DND-41 (cell line): ENCODE measurements at places on chromosomes 3 and 15.

GRCh38 chr3:171293142-171293782, 166.9 kb downstream of the TNIK start:
- H3K4me3 ChIP-seq: no peak overlapping the region
- no peaks in the 10 kb centered on the region for H3K36me3 ChIP-seq
- no peaks in the 10 kb centered on the region for H3K27me3 ChIP-seq
- no peaks in the 10 kb centered on the region for H3K4me1 ChIP-seq
- H3K27ac ChIP-seq: no peak overlapping the region

GRCh38 chr15:99702895-99703602, 30.2 kb downstream of the LYSMD4 start:
- H3K4me1 ChIP-seq: peaks cover 25% of the 10 kb centered on the region
- H3K36me3 ChIP-seq: peaks cover 19% of the 10 kb centered on the region
- no peak overlapping the region for H3K4me3 ChIP-seq
- peak overlapping the region; percentile 54 for H3K27ac ChIP-seq
- no peaks in the 10 kb centered on the region for H3K27me3 ChIP-seq
- no peak for DNase-seq

DNA sequence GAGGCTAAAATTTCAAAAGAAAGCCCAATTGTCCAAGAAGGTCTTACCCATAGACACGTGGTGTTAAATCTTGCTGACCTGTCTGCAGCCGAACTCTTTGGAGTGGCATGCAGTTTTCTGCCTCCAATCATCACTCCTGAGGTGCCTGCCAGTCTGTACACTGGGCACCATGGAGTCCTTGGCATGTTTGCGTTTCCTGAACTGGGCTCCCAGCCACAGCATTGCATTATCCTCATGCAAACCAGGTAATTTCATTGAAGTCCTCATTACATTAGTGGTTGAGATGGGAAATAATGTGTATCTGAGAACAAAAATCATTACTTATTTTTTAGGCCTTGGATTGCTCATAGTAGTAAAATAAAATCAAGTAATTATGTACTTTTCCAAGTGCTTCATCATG, 152.3 kb downstream of the AKAP13 start:
- DNase-seq: no peak
- no peak overlapping the region for H3K27ac ChIP-seq
- H3K36me3 ChIP-seq: no peaks in the 10 kb centered on the region; the same call in 1 of the 2 replicates
- no peaks in the 10 kb centered on the region for H3K27me3 ChIP-seq

GRCh38 chr3:160224256-160224655, 966 bp upstream of the C3orf80 start:
- no peak overlapping the region for H3K4me3 ChIP-seq
- DNase-seq: no peak
- peaks cover 12% of the 10 kb centered on the region for H3K27me3 ChIP-seq
- no peaks in the 10 kb centered on the region for H3K4me1 ChIP-seq
- H3K27ac ChIP-seq: no peak overlapping the region

- H3K4me3 ChIP-seq: no peak overlapping the region
- no peak for DNase-seq
- no peaks in the 10 kb centered on the region for H3K27me3 ChIP-seq
- no peaks in the 10 kb centered on the region for H3K4me1 ChIP-seq
Observed at GRCh38 chr3:147775411-147775810, 366.2 kb downstream of the ZIC1 start.

DNA sequence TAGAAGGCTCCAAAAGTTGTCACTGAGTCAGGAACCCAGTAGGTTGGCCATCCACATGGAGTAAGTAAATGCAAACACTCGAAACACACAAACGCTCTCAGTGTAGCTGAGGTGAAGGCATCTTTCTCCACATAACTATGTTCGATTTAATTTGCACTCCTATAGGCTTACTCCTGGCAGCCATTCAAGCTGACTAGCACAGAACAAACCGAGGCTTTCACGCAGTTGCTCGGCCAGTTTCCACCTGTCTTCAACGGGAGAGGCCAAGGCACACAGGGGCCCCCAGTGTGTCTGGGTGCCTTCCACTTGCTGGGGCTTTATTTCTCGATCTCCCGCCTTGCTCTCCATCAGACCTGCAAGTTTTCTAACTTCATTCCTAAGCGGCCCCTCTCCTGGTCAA, 18.9 kb downstream of the RGMA start:
- no peaks in the 10 kb centered on the region for H3K27me3 ChIP-seq
- H3K4me3 ChIP-seq: no peak overlapping the region
- DNase-seq: no peak
- H3K27ac ChIP-seq: no peak overlapping the region
- no peaks in the 10 kb centered on the region for H3K4me1 ChIP-seq

- H3K4me1 ChIP-seq: no peaks in the 10 kb centered on the region
- H3K4me3 ChIP-seq: no peak overlapping the region
- no peak overlapping the region for H3K27ac ChIP-seq
- H3K27me3 ChIP-seq: no peaks in the 10 kb centered on the region
Observed at GRCh38 chr3:124611520-124611919, 118.7 kb upstream of the UMPS start.

DNA sequence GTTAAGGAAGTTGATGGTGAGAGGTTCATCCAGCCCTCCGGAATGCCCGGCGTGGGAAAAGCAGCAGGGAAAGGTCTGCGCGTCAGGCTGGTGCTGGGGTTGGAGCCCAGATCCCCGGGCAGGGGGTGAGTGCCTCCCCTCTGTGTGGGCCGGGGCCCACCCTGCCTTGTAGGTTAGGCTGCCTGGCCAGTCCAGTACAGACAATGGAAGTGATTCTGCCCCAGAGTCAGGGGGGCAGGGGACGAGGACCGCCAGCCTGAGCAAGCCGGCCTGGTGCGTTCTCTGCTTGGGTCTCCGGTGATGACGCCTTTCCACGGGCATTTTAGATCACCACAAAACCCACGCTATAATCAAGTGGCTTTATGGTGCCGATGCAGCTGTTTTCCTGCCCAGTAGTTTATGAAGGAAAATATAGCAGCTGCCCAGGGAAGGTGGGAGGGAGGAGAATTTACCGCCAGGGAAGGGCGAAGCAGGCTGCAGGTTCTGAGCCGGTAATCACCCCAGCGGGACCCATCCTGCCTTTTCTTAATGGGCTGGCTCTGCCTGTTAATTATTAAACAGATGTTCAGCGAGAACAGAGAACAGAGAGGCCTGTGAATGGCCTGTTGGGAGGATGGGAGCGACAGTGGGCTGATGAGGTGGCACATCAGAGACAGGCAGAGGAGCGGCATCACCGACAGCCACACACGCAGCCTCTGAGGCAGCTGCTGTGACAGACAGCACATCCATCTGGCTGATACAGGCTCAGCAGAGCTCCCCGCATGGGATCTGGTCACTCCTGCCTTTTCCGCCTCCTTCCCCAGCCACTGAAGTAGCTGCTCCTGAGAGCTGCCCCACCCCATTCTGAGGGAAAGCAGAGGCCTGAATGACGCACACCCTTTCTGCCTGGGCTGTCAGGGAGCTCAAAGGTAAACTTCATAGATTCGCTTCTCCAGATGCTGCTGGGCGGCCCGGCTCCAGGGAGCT, 35.2 kb downstream of the BDH1 start:
- H3K4me1 ChIP-seq: no peaks in the 10 kb centered on the region
- H3K4me3 ChIP-seq: no peak overlapping the region
- no peaks in the 10 kb centered on the region for H3K27me3 ChIP-seq
- no peak for DNase-seq
- H3K36me3 ChIP-seq: peaks cover 77% of the 10 kb centered on the region

GRCh38 chr15:84034578-84035398, 200.8 kb upstream of the GOLGA6L4 start:
- H3K27ac ChIP-seq: no peak overlapping the region
- no peaks in the 10 kb centered on the region for H3K36me3 ChIP-seq
- H3K27me3 ChIP-seq: peaks cover 3% of the 10 kb centered on the region

GRCh38 chr15:48642795-48643194, 2.7 kb downstream of the FBN1 start:
- no peak for DNase-seq
- H3K4me3 ChIP-seq: no peak overlapping the region
- no peak overlapping the region for H3K27ac ChIP-seq
- H3K4me1 ChIP-seq: peaks cover 30% of the 10 kb centered on the region
- no peaks in the 10 kb centered on the region for H3K36me3 ChIP-seq
- H3K27me3 ChIP-seq: peaks cover 31% of the 10 kb centered on the region

- no peak overlapping the region for H3K4me3 ChIP-seq
- H3K27me3 ChIP-seq: no peaks in the 10 kb centered on the region
- H3K4me1 ChIP-seq: no peaks in the 10 kb centered on the region
- no peak overlapping the region for H3K27ac ChIP-seq
Observed at GRCh38 chr3:192494174-192494573, 233.2 kb downstream of the FGF12 start.

DNA sequence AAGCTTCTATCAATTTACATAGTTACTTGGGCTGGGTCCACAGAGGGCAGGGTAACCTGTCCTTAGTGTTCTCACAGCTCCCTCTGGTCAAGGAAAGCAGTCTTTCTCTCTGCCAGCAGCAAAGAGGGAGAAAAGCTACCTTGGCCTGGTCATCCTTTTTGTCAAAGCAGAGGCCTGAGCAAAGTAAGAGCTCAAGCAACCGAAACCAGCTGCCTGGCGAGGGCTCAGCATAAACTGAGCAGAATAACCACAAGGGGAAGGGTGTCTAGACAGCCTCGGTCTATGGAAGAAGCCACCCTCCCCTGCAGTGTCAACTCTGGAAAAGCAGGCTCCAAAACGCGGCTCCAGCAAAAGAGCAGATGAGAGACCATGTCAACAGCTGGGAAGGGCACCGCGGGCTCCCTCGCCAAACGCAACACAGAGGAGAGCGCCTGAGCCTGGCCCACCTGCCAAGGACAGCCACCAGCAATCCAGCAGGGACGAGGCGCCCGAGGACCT, 17.4 kb downstream of the LRIG1 start:
- peaks cover 56% of the 10 kb centered on the region for H3K4me1 ChIP-seq
- H3K27ac ChIP-seq: no peak overlapping the region
- no peak overlapping the region for H3K4me3 ChIP-seq
- no peaks in the 10 kb centered on the region for H3K27me3 ChIP-seq
- DNase-seq: no peak

GRCh38 chr3:158642005-158642404, 2.3 kb upstream of the GFM1 start:
- no peak overlapping the region for H3K4me3 ChIP-seq
- H3K27me3 ChIP-seq: no peaks in the 10 kb centered on the region
- peaks cover 12% of the 10 kb centered on the region; the same call in 1 of the 2 replicates for H3K36me3 ChIP-seq
- no peak for DNase-seq
- peaks cover 24% of the 10 kb centered on the region for H3K4me1 ChIP-seq

DNA sequence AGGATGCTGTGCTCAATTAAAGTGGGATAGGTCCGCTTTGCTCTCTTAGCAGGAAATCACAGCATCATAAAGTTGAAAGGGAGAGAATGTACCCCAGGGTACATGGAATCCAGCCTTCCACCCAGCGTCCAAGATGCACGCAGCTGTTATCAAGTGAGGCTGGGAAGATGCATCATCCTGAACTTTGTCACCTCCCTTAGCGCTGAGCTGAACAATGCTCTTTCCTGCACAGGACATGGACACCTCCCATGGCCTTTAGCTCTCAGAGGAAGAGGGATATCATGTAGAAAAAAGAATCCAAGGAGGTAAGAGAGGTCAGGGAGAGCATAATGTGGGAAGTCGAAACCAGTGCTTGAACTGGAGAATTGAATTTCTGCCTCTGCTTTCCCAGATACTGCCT, 192.8 kb downstream of the FEZF2 start:
- no peaks in the 10 kb centered on the region for H3K27me3 ChIP-seq
- no peaks in the 10 kb centered on the region; the same call in 1 of the 2 replicates for H3K4me1 ChIP-seq
- DNase-seq: no peak
- H3K36me3 ChIP-seq: no peaks in the 10 kb centered on the region

- H3K27me3 ChIP-seq: no peaks in the 10 kb centered on the region
- H3K27ac ChIP-seq: no peak overlapping the region
- H3K4me1 ChIP-seq: no peaks in the 10 kb centered on the region
- H3K36me3 ChIP-seq: no peaks in the 10 kb centered on the region
- no peak overlapping the region for H3K4me3 ChIP-seq
Observed at GRCh38 chr3:124653071-124653796, 77.0 kb upstream of the UMPS start.

DNA sequence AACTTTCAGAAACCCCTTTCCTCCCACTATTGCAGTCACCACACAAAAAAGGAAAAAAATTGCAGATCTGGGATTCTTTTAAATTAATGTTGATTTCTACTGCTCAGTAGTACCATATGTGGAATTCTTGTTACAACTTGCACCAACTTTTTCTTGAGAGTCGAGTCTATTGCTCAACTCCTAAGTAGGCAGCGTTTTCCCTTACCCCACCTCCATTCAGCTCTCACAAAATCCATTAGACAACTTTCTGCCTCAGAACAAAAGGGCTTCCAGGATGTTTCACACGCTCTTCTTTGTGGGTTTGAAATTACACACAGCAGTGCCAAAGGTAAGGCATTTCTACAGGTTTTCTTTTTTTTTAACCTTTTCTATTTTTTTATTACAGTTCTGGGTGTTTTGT, 179.5 kb downstream of the ANXA2 start:
- no peaks in the 10 kb centered on the region for H3K4me1 ChIP-seq
- no peak overlapping the region for H3K4me3 ChIP-seq
- DNase-seq: no peak
- H3K36me3 ChIP-seq: no peaks in the 10 kb centered on the region
- no peak overlapping the region for H3K27ac ChIP-seq

GRCh38 chr3:170321321-170322034, 36.0 kb upstream of the SKIL start:
- H3K4me3 ChIP-seq: no peak overlapping the region
- H3K36me3 ChIP-seq: no peaks in the 10 kb centered on the region
- DNase-seq: no peak
- no peaks in the 10 kb centered on the region for H3K27me3 ChIP-seq

- H3K4me1 ChIP-seq: no peaks in the 10 kb centered on the region
- DNase-seq: no peak
- no peaks in the 10 kb centered on the region for H3K36me3 ChIP-seq
- peaks cover 18% of the 10 kb centered on the region for H3K27me3 ChIP-seq
- no peak overlapping the region for H3K4me3 ChIP-seq
Observed at GRCh38 chr15:29887721-29888120, 65.5 kb upstream of the TJP1 start.

- no peaks in the 10 kb centered on the region for H3K4me1 ChIP-seq
- H3K27ac ChIP-seq: no peak overlapping the region
- peaks cover 3% of the 10 kb centered on the region for H3K27me3 ChIP-seq
- no peaks in the 10 kb centered on the region for H3K36me3 ChIP-seq
- no peak overlapping the region for H3K4me3 ChIP-seq
Observed at GRCh38 chr3:171986176-171986575, 53.2 kb upstream of the FNDC3B start.

DNA sequence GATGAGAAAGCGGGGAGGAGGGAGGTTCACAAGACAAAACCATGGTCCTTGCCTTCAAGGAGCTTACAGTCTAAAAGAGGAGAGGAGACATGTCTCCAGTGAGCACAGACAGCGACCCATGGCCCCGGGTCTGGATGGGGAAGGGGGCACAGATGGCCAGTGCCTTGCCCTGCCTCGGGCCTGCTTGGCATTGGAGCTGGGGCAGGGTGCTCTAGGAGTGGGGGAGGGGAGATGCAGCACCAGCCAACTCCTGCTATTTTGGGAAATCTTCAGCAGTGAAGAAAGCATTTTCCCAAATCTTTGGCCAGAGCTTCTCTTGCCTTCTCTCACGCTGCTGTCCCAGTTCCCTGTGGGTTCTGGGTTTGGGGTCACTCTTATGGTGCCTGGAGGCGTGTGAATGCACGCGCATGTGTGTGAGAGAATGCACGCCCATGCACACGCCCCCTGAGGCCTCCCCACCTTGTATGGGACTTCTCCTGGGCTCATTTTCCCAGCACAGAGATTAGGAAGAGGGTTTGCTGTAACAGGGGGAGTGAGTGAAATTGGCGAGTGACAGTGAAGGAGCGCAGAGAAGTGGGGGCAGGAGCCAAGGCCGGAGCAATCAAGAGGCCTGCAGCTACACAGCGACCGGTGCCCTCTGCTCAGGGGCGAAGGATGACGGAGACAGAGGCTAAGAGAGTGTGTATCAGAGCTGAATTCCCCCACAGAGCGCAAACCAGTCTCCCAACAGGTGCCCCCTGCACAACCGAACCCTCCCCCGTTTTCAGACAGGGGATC, 71.5 kb downstream of the SEMA5B start:
- no peaks in the 10 kb centered on the region for H3K36me3 ChIP-seq
- H3K27me3 ChIP-seq: peaks cover 5% of the 10 kb centered on the region
- H3K4me3 ChIP-seq: no peak overlapping the region
- H3K27ac ChIP-seq: no peak overlapping the region
- no peaks in the 10 kb centered on the region for H3K4me1 ChIP-seq
- no peak for DNase-seq
